ENCODE measurements at places on chromosomes 16 and 17.

GRCh38 chr16:51061328-51061727 is 89.7 kb downstream of the SALL1 start:
- no peak for DNase-seq

DNA sequence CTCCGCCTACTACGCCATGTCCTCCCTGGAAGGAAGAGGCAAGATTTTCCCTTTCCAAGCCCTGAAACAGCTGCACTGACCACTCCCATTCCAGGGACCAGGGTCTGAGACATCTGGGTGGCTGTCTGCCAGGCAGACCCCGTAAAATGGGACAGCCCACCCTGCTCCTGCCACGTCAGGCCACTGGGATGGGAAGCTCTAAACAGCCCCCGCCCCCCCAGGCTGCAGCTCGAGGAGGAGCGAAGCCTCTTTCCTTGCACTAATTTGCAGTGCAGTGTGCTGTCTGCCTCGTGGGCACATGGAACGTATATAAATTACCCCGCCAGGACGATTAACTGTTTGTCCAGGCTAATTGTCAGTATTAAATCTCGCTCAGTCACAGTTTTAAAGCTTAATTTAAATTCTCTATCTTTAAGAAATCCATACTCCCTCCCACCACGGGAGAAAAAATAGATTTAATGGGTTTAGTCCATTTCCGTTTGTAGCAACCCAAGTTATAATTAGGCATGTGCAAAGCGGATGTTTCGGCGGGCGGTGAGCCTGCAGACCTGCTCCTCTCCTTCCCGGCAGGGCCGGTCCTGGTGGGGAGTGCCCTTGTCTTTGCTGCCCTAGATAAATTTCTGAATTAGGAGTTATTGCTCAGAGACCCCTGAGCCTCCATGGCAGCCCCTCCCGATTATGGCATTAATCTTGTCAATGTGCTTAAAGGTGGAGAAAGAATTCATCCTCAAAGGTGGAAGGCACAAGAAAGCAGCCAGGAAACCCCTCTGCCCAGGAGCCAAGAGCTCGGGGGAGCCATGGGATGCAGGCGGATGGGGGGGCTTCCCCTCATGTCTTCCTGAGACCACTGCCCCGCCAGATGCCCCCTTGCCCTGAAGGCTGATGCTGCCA is 268.0 kb upstream of the TNRC6C start:
- no peak for DNase-seq

DNA sequence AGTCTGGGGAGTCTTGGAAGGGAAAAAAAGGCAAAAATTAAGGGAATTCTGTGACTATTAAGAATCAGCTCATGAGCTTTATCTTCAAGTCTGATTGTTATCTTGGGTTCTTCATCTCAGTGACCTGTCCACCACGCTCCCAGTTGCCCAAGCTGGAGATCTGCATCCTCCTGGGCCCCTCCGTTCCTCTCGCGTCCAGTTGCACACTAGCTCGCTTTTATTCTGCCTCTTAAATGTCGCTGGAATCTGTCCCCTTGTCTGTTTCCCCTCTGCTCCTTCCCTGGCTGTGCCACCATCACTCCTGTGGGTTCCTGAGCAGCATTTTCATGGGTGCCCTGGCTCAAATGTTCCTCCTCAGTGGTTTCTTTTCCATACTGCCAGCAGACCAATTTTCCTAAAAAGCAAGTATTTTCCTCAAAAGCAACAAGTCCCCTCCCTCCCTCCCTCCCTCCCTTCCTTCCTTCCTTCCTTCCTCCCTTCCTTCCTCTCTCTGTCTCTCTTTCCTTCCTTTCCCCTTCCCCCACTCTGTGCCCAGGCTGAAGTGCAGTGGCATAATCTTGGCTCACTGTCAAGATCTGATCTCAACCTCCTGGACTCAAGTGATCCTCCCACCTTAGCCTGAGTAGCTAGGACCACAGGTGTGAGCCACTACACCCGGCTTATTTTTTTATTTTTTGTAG is 1.4 kb downstream of the ENDOV start:
- DNase-seq: no peak

DNA sequence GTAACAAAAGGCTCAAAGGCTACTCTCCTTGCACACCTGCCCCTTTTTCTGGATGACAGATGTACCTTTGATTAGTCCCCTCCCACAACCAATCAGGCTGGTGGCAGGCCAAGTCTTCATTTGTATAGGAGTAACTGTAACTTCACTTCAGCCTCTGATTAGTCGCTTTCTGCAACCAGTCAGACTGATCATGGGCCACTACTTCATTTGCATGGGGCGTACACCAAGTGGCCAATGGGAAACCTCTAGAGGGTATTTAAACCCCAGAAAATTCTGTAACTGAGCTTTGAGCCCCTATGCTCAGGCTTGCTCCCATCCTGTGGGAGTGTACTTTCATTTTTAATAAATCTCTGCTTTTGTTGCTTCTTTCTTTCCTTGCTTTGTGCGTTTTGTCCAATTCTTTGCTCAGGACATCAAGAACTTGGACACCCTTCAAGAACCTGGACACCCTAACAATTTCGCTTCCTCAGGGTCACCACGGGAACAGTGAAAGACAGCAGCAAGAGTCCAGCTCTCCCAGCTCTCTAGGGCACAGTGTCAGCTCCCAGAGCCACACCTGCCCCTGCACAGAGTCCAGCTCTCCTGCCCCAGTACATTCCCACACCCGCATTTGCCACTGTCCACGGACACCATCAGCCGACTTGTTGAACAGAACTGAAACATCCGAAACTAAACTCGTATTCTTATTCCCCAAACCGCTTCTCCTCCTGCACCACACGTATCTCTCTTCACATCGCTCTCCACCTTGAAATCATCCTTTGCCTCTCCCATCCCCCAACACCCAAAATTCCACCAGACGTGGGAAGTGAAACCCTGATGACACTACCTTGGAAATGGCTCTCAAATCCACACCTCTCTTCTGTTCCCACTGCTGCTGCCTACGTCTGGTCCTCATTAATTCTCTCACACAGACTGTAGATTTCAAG is 53.4 kb downstream of the ABCC12 start:
- no peak for DNase-seq

GRCh38 chr16:35391328-35391727 is 1931.9 kb downstream of the TP53TG3F start:
- no peak for DNase-seq

DNA sequence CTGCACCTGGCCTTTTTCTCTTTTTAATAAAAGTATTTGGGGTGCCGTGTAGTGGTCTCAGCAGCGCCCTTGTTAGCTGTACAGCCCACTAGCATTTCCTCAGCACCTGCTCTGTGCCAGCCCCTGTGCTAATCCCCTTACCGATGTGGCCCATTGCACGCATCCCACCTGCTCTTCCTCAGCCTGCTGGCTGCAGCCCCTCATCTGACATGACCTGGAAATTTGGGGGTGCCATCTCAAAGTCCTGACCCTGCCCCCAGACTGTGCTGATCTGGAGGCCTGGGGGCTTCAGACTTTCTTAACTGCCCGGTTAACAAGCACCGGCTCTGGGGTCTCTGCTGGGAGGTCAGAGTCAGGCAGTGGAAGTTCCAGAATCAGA is 10.4 kb downstream of the GPRC5C start:
- DNase-seq: no peak

DNA sequence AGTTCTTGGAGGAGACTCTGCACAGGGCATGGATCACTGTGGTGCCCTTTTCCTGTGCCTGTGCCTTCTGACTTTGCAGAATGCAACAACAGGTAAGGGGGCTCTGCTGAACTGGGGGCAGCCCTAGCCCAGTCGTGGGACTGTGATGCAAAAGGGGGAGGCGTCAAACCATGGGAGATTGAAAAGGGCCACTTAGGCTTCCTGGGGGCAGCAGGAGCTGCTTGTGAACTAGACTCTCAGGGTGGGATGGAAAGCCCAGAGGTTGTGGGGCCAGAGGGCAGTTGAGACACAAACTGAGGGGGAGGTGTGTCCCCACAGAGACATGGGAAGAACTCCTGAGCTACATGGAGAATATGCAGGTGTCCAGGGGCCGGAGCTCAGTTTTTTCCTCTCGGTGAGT is 19.6 kb downstream of the ADGRG5 start:
- DNase-seq: no peak

DNA sequence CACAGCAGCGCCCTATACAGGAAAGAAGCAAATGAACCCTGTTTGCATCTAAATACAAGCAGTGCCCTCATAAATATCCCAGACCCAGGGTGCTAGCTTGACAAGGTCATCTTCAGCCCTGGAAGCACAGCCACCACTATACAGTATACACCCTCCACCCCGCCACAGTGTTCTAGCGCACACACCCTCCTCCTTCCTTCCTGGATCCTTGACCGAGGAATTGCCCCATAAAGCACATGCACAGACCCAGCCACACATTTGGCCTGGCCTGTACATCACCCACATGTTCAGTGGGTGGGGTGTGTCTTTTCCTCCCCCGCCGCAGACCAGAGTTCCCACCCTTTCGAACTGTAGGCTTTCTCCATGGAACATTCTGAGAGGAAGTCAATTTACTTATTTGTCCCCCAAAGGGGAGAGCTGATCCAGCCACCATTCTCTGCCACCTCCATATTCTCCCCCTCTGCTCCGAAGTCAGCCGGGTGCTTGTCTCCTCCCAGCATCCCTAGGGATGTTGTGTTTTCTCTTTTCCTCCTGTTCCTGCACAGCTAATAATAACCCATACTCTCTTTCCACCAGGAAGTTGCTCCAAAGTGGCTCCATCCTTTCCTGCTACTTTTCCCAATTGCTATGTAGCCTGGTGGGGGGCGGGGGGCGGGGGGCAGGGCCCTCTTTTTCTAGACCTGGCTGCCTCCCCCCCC is 6.6 kb downstream of the ABI3 start:
- DNase-seq: no peak

DNA sequence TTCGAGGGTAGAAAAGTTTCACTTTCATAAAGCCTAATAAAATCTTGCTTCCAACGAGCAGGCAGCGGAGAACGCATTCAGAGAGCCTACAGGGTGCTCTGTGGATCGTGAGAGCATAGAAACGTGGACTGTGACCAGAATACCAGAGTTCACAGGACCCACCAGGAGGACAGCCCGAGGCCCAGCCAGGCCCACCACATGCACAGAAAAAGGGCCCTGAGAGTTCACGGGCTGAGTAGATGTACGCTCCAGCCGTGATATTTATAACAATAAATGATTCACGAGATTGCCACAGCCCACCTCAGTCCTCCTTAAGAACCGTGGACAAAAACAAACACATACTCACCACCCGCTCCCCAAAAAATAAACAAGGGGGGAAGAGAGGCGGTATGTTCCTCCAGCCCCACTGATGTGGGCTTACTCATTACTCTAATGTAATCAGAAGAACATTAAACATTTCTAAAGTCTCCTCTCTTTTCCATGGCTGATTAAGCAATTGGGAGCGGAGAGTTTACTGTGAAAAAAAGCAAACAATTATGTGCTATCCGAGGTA is 207.2 kb downstream of the C16orf78 start:
- no peak for DNase-seq

DNA sequence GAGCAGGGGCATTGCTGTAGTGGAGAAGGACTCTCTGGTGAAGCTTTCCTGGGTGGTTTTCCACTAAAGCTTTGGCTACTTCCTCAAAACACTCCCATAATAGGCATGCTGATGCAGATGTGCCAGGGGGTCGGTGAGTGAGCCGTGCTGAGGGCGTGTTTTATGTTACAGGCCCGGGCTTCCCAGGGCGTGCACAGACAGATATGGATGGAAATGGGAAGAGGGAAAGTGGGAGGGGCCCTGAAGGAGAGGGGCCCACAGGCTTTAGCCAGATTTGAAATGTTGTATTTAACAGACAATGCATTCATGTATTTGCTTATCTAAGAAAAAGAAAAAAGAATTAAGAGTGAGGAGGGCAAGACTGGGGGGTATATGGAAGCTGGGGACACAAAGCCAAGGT is 56.3 kb downstream of the IL21R start:
- no peak for DNase-seq

- DNase-seq: no peak
Observed at GRCh38 chr17:2691069-2691871, 20.3 kb downstream of the CLUH start.

- no peak for DNase-seq
Observed at GRCh38 chr16:71627731-71628181, 1.8 kb downstream of the MARVELD3 start.

DNA sequence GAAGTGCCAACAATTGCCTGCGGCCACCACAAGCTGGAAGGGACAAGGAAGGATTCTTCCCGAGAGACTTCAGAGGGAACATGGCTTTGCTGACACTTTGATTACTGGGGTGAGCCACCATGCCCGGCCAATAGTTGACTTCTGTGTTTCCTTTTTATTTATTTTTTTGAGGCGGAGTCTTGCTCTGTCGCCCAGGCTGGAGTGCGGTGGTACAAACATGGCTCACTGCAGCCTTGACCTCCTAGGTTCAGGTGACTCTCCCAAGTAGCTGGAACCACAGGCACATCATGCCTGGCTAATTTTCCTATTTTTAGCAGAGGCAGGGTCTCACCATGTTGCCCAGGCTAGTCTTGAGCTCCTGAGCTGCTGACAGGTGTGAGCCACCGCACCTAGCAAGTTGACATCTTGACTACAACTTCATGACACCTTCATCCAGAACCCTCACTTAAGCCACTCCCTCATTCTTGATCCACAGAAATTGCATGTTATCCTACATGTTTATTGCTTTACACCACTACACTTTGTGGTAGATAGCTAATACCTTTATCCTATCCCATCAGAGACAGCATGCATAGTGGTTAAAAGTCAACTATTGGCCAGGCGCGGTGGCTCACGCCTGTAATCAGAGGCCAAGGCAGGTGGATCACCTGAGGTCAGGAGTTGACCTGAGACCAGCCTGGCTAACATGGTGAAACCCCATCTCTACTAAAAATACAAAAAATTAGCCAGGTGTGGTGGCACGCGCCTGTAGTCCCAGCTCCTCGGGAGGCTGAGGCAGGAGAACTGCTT is 16.1 kb upstream of the GPRC5C start:
- DNase-seq: no peak

- DNase-seq: no peak
Observed at GRCh38 chr17:21512307-21513011, 136.3 kb downstream of the KCNJ12 start.

DNA sequence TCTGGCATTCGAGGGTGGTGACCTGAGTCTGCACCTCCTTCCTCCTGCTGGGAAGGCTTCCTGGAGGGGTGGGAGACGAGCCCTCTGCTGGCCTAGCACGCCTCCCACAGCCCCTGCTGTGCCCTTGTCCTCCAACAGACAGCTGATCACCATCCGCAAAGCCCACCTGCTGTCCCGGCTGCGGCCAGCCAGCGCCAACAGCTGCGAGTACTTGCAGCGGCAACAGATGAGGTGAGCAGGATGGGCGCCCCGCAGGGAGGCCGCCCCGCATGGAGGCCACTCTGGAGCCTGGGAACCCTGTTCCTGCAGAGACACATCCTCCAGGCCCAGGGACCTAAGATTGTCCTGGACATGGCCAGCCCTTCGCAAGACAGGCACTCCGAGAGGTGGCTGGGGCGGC is 21.6 kb downstream of the UBALD1 start:
- no peak for DNase-seq

GRCh38 chr16:86614699-86615098 is 36.4 kb downstream of the FOXL1 start:
- DNase-seq: no peak

- no peak for DNase-seq
Observed at GRCh38 chr17:46764000-46764708, 54.3 kb downstream of the WNT3 start.

- DNase-seq: no peak
Observed at GRCh38 chr16:9148374-9149015, 57.1 kb downstream of the HAPSTR1 start.

GRCh38 chr17:29744121-29744520 is 121.4 kb upstream of the CORO6 start:
- no peak for DNase-seq

- no peak for DNase-seq
Observed at GRCh38 chr16:23530062-23530461, 19.8 kb upstream of the GGA2 start.

GRCh38 chr16:51500306-51500705 is 349.2 kb upstream of the SALL1 start:
- DNase-seq: no peak
